NCI-H526 treated with DMSO at 0.1 percent for 48 hours (cell line): ENCODE measurements at places on chromosomes 6 and 20.

DNA sequence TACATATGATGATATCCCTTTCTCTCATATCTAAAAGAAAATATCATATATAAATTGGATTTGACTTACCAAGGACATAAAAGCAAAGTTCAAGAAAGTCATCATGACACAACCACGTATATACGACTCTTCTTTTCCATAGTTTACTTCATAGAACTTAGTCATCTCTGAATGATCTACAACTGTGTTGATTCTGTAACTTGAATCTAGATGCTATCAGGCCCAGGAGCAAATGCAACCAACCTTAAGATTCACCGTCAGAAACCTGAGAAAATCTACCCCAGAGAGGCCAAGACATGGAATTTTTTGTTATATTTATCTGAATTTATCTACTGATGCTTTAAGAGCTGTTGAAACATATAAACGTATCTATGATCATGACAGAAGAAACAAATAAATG, 165.6 kb downstream of the PDE10A start:
- DNase-seq: no peak

GRCh38 chr6:170074907-170075306, 216.0 kb downstream of the DLL1 start:
- no peak for DNase-seq

GRCh38 chr6:148538261-148539190, 195.9 kb downstream of the SASH1 start:
- no peak for DNase-seq

DNA sequence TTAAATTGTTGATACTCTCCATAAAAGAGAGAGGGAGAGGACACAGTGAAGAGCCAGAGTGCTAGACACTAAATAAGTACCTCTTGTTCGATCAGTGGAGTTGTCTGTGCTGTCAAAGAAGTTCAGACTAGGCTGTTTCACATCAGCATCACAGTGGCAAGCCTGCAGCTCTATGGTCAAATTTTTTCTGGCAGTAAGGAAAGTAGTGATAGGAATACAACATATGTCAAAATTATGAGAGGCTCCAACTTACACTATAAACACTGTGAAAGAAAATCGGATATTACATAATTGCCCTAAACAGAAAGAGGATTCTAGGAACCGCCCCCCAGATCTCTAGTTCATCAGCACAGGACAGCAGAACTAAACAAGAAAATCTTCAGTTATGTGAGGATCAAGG, 23.1 kb downstream of the DNAH8 start:
- DNase-seq: no peak

- DNase-seq: no peak
Measured at GRCh38 chr6:16961577-16961976, 140.3 kb upstream of the STMND1 start.
